Activated T-cell treated with anti-CD3 and anti-CD28 coated beads for 48 hours (primary cell): ENCODE measurements at places on chromosomes 3 and 15.

GRCh38 chr3:11059090-11059798 is 66.7 kb downstream of the SLC6A1 start:
- peak; percentile 26 for DNase-seq

GRCh38 chr15:68423359-68424296 is 8.3 kb downstream of the ITGA11 start:
- DNase-seq = no peak

DNA sequence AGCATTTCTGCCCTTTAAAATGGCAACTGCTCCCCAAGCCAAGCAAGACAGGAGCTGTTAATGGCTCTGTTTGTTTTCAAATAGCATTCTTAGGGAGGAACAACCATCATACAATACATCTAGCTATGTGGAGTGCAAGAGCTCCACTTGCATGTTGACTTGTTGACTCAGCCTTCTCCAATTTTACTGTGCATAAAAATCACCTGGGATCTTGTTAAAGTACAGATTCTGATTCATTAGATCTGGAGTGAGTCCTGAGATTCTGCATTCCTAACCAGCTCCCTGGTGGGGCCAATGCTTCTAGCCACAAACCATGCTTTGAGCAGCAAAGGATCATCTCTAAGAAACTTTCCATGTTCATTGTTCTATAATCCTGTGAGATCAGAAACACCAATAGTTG is 171.4 kb downstream of the THRB start:
- no peak for DNase-seq

- no peak for DNase-seq
Observed at GRCh38 chr15:85563328-85563727, 182.9 kb downstream of the AKAP13 start.

DNA sequence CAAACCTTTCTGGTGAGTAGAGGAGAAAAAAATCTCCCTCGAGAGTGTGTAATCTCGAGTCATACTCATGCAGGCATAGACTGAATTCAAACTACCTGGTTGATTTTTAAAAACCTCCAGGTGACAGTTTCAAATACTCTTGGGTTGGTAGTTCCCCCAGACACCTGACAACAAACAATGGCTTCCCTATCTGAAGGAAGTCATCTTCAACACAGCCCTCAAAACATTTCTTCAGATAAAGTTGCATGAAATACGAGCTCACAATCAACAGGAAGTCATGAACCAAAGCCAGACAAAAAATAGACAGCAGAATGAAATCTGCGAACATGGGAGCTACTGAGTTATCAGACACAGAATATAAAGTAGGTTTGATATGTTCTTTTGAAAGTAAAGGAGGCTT is 112.8 kb downstream of the ST8SIA2 start:
- DNase-seq = no peak

DNA sequence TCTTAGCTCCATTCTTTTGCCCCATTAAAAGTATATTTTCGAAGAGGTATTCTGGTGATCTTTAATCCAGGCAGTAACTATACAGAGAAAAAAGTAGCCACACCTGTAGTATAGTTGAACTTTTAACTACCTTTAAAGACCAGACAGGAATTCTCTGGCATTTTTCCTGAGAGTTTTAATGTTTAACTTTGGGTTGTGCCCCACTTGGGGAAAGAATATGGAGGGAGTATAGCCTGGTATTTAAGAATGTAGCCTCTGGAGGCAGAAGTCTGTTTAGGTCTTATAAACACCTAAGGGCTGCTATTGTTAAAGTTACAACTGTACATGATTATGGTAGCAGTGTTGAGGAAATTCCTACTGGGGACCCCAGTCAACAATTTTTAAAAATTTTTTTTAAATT is 19.3 kb downstream of the C3orf85 start:
- DNase-seq = no peak

DNA sequence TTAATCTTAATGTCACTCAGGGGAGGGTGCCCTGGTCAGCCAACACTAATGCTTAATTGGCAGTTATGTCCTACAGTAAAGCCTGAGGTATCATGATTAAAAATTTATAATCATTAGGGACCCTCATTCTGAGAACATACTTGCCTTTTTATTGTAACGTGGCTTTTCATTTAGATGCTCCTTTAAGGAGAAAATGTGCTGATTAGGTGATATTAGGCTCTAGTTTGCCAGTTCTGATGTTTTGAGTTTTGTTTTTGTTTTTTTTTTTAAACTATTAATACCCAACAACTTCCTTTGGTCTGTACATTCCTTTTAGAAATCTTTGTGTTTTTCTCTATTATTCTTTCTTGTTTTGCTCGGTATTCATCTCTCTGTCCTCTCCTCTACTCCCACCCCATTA is 10.3 kb downstream of the GTF2E1 start:
- DNase-seq = no peak

DNA sequence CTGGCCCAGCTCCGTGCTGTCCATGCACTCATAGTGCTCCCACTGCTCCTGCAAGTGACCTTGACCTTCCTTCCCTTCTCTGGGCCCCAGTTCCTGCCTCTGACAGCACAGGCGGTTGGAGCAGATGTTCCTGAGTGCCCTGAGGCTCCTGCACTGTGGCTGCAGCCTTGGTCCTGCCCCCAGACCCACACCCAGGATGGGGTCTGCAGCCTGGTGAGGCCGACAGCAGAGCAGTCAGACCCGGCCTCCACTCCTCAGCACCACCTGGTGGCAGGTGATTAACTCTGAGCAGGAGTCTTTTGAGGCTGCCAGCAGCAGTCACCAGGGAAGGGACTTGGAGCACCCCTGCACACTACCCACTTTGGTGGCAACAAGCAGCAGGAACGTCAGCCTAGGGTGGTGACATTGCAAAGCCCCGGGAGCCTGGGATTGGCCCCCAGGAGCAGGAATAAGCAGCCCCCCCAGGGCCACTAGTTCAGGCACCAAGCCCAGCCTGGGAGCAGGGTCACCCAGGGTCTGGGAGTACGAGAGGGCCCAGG is 64.6 kb downstream of the CYP11A1 start:
- DNase-seq = peak; percentile 40

DNA sequence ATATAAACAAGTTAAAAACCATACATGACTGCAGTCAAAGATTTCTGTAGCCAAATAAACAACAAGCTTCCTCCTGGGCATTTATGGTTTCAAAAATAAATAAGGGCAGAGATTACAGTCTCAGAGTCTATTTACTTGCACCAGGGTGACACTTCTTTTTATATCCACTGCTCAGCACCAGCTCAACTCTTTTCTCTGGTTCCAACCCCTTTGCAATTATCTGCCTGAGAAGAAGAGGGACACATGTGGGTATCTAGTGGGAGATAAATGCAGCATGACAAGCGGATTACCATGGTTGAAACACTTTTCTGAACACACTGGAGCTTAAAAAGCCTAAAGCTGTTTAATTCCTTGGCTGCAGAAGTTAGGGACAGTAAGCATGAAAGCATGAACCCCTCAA is 311.5 kb downstream of the CNTN3 start:
- no peak for DNase-seq

- no peak for DNase-seq
Observed at GRCh38 chr3:9217784-9218513, 31.5 kb downstream of the SRGAP3 start.

DNA sequence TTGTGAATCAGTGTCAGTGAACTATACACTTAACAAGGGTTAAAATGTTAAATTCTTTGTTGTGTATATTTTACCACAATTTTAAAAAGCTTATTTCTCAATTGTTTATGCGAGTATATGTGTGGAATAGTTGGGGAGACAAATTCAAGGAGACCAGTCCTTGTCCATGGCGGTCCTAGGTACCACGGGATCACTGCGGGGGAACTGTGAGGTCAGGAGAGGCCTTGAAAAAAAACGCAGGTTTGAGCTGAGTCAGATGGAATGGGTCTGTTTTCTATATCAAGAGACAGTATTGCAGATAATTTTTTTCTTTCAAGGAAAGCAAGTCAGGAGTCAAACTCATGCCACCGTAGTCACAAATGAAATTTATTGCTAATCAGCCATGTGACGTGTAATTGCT is 18.5 kb downstream of the IGF1R start:
- no peak for DNase-seq

DNA sequence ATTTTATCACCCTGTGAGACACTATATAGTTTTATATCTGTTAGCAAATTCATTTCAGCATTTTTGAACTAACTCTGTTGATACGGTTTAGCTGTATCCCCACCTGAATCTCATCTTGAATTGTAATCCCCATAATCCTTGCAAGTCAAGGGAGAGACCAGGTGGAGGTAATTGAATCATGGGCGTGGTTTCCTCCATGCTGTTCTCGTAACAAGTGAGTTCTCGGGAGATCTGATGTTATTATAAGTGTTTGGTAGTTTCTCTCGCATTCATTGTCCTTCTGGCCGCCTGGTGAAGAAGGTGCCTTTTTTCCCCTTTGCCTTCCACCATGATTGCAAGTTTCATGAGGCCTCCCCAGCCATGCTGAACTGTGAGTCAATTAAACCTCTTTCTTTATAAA is 53.2 kb upstream of the TMC3 start:
- no peak for DNase-seq

DNA sequence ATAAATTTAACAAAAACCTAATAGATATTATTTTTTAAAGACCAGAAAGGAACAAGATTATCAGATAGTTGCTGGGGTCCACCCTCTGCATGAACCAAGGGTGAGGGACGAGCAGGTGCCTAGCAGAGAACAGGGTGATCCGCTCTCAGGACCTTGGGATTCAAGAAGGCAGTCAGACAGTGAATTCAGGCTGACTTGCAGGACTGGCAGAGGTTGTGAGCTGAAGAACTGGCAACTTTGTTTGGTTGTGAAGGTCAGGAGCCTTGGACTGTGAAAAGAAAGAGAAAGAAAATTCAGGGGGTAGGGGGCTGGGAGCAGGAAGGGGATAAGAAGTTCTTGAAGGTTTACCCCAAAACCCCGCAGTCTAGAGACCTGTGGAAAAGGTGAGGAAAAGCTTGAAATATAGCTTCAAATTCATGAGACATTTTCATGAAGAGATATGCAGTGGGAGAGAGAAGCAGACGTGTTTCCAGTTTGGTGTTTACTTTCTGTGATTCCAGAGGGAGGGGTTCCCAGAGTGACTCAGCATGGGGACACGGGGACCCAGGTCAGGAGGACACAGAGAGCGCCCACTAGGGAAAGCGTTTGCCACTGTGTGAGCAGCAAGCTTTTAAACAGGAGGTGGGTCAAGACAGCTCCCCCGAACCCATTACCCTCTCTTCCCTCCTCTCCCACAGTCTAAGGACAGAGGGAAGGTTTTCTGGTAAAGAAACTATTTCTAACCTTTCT is 217.2 kb upstream of the UMPS start:
- no peak for DNase-seq

DNA sequence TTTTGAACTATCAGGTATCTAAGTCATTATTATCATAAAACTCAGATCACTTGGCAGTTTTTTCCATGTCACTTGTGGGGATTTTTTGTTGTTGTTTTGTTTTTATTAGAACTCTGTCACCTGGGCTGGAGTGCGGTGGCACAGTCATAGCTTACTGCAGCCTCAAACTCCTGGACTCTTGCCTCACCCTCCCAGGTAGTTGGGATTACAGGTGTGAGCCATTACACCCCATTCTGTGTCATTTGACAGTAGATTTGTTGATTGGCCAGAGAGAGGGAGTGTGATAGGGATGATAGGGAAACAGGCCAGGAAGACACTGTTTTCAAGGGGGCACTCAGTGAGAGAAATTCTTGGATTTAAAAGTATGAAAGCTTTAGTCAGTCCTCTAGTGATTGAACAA is 54.7 kb upstream of the SCAANT1 start:
- DNase-seq = no peak

- no peak for DNase-seq
Observed at GRCh38 chr3:100932491-100932890, 60.7 kb downstream of the ABI3BP start.

DNA sequence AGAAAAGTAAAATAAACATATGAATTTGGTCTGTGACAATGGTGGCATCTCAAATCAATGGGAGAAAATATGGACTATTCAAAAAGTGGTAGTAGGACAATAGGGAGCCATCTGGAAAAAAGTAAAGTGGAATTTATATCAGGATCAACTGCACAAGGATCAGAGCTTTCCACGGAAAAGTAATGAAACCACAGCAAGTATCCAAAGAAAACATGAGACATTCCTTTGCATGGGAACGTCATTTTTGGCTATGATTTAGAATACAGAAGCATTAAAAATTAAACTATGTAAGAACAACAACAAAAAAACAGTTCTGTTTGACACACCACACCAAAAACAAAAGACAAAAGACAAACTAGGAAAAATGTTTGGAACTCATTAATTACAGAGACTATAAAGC is 18.7 kb downstream of the CRBN start:
- no peak for DNase-seq

- DNase-seq = no peak
Observed at GRCh38 chr15:74815121-74815934, 2.7 kb downstream of the LMAN1L start.

DNA sequence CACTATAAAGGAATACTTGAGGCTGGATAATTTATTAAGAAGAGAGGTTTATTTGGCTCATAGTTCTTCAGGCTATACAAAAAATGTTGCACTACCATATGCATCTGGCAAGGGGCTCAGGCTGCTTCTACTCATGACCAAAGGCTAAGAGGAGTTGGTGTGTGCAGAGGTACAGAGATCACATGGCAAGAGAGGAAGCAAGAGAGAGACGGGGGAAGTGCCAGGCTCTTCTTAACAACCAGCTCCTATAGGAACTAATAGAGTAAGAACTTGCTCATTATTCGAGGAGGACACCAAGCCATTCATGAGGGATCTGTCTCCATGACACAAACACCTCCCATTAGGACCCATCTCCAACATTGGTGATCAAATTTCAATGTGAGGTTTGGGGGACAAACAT is 6.0 kb upstream of the FNDC3B start:
- DNase-seq = no peak

GRCh38 chr3:172561897-172562640 is 38.8 kb upstream of the TNFSF10 start:
- peak; percentile 12 for DNase-seq

GRCh38 chr3:45596290-45596791 is 1.8 kb downstream of the LIMD1 start:
- no peak for DNase-seq

- no peak for DNase-seq
Observed at GRCh38 chr3:105997466-105997799, 128.6 kb upstream of the CBLB start.

DNA sequence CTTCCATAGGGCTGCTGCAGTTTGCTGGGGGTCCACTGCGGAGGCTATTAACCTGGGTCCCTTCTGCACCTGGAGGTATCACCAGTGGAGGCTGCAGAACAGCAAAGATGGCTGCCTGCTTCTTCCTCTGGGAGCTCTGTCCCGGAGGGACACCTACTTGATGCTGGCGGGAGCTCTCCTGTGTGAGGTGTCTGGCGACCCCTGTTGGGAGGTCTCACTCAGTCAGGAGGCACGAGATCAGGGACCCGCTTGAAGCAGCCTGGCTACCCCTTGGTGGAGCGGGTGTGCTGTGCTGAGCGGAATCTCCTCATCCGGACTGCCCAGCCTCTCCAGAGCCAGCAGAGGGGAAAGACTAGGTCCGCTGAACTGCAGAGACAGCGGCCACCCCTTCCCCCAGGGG is 56.0 kb upstream of the CTXND1 start:
- DNase-seq = no peak

DNA sequence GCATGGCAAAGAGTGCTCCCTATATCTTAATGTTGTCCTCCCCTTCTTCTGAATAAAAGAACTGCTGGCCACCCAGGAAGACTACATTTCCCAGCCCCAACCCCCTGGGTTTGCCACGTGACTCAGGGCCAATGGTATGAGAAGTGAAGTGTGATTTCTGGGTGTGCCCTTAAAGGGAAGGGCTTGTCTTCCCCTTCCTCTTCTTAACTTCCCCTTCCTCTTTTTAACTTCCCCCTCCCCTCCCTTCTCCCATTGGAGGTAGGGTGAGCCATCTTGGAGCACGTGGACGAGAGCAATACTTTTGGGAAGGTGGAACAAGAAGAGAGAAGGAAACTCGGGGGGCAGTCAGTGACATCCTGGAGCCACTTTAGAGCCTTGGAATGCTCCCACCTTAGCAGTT is 6.8 kb upstream of the KBTBD12 start:
- no peak for DNase-seq
